ENCODE measurements at places on chromosomes 1 and 21.

- no peak for DNase-seq
These were observed 140.4 kb downstream of the COP1 start for GRCh38 chr1:176066709-176067108.

DNA sequence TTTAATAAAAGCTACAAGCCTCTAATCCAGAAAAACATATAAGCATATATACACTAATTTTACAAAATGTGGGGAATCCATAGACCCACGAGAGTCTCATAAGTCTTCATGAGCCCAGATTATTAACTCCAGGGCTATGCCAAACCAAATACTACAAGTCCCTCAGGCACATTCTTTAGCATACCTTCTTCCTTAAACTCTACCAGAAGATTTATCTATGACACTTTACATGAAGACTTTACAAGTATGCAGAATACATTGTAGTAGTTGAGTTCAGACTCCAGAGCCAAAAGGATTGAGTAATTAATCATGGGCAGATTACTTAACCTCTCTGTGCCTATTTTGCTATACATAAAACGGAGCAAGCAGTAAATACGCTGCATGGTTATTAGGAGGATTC is 793.7 kb upstream of the ADGRL2 start:
- no peak for DNase-seq

- DNase-seq: peak; percentile 3
These were observed 113.4 kb upstream of the ATP1A1 start for GRCh38 chr1:116259663-116260062.

GRCh38 chr21:39661121-39661520 is 48.4 kb downstream of the B3GALT5 start:
- no peak for DNase-seq

DNA sequence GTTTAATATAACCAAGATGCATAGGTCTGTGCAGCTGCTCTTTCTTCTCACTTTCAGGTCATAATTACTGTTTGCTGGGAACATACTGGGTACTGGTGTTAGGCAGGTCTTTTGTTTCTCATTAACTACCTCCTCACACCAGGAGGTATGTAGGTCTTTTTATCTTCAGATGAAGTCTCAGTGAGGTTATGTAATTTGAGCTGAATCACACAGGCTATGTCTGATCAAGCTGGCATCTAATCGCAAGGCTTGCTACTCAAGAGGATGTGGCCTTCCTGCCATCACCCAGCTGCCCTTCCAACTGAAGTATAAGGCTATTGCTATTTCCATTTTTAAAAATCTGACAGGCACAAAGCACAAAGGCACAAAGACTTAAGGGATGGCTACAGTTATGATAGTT is 96.4 kb downstream of the RUNX1 start:
- no peak for DNase-seq

- no peak for DNase-seq
These were observed 55.3 kb upstream of the BOLA1 start for GRCh38 chr1:149844101-149844500.

- DNase-seq: no peak
These were observed 63.7 kb downstream of the SCCPDH start for GRCh38 chr1:246787781-246788513.

DNA sequence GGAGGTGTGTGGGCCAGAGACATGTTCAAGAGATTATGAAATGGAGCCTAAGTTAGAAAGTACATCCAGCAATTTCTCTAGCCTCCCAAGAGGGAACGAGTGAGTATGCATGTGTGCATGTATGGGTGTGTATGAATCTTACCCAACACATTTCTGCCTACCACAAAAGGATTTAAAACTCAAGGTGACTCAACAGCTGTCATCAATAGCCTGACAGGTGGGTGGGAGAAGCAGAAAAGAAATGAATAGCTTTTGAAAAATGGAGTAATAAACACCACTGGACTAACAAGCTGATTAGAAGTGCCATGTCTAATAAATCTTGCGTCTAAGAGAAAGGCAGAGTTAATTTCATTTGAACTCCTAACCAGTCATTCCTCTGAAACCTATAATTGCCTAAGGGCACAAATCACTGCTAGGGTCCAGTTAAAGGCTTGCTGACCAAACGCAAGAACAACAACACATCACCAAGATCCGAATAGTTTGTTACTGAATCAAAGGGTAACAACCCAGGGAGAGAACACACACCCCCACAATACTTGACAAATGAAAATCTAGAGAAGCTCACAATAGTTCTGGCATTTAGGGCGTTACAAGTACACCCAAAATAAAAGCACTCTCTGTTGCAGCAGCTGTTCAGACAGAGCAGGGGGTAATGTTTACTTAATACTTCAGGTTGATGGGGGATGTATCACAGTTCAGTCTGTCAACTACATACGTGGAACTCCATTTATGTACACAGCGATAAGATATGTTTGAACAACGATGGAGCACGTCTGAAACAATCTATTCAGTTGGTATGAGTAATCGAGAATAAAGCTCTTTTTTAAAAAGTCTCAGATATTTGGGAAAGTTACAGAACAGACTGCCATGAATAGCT is 1.4 kb downstream of the KIAA0319L start:
- no peak for DNase-seq

GRCh38 chr1:210377731-210378333 is 49.1 kb downstream of the HHAT start:
- no peak for DNase-seq

GRCh38 chr1:167420510-167420909 is 97.8 kb downstream of the CD247 start:
- DNase-seq: no peak
